ENCODE measurements at places on chromosomes 2 and 18. TPM values are rescaled to one million over a fixed set of nuclear protein-coding genes. Genes with fewer than 3 reads are reported as not detected.

The PROKR1 gene
- not detected for total RNA-seq

The UGT1A10 gene
- 18.5 TPM for total RNA-seq

The POU3F3 gene
- total RNA-seq: not detected

The EMILIN1 gene
- 7.9 TPM for total RNA-seq

The GNLY gene
- 3.1 TPM for total RNA-seq

The ANKRD62 gene
- total RNA-seq: not detected

The ZNF407 gene
- total RNA-seq: 6.4 TPM

The RAMP1 gene
- total RNA-seq: 0.76 TPM

The KYNU gene
- 35.5 TPM for total RNA-seq

- no peak for DNase-seq
Observed at GRCh38 chr18:64639536-64639935, 490.6 kb upstream of the LINC00305 start.

GRCh38 chr2:36376319-36376765 is 20.8 kb downstream of the CRIM1 start:
- no peak for DNase-seq

- no peak for DNase-seq
Observed at GRCh38 chr2:195428673-195429072, 228.4 kb upstream of the SLC39A10 start.

GRCh38 chr18:48693625-48694262 is 154.9 kb downstream of the CTIF start:
- no peak for DNase-seq

DNA sequence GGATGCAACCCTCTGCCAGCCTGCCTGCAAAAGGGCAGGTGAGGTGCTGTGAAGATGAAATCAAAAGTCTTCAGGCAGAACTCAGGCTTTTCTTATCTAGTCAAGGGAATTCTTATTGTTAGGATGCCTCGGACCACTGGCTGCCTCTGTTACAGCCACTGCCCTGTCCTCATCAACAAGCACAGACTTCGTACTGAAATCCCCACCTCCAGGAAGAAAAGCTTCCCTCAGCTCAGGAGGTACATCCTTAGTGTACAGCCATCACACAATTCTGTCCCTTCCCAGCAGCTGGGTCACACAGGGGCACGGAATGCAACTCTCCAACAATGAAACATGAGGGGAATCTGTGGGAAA is 10.1 kb upstream of the RNU4ATAC start:
- DNase-seq: no peak

GRCh38 chr18:35610089-35610488 is 28.5 kb downstream of the GALNT1 start:
- no peak for DNase-seq

DNA sequence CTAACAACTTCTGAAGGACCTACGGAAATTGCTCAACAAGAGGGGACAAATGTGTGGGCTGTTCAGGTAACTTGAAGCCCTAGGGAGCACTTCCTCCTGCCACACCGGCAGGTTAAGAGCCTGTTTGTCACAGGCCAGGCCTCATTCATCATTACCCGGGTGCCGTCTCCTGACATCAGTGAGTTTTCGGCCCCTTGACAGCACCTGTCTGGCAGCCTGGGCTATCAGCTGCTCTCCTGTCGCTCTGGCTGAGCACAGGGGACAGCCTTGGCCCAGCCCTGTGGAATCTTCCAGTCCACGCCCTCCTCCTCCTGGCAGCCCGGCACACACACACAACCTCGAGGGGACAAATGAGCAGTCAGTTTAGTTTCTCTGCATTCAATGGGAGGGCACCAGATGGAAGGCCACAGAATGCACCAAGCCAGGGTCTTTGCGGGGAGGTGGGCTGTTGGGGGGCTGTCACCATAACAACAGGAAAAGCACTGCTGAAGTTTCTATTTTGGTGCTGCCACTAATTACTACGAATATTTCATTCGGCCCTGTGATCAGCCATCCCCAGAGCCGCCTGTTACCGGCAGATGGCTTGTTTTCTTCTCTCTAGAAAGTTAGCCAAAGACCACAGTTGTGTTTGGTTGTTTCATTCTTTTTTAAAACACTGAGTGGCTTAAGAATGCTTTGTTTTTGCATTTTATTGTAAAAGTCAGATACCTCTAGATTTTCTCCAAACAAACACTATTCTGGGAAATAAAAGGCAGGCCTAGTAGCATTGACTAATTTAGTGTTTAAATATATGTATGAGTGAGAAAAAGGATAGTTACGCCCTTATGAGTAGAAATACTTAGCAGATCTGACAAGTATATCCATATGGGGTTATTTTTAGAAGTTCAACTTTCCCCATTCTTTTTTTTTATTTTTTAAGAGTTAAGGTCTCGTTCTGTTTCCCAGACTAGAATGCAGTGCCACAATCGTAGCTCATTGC is 189.9 kb upstream of the NDUFV2 start:
- no peak for DNase-seq

GRCh38 chr18:1173593-1173992 is 268.9 kb downstream of the ADCYAP1 start:
- DNase-seq: no peak

DNA sequence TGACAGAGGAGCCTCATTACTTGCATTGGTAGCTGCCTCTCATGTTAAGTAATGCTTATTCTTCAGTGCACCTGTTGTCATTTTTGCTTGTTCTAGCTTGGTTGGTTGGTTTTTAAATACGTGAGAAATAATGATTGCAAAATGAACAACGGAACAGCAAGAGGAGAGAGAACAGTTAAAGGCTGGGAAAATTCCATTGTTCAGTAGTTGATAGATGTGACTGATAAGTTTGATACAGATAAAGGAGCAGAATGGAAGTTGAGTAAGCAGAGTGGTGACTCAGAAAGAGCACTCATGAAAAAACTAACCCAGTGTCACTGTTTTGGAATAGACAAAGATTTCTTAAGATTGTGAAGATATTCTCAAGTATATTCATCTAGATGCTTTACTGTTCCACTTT is 50.5 kb downstream of the MTA3 start:
- DNase-seq: no peak

DNA sequence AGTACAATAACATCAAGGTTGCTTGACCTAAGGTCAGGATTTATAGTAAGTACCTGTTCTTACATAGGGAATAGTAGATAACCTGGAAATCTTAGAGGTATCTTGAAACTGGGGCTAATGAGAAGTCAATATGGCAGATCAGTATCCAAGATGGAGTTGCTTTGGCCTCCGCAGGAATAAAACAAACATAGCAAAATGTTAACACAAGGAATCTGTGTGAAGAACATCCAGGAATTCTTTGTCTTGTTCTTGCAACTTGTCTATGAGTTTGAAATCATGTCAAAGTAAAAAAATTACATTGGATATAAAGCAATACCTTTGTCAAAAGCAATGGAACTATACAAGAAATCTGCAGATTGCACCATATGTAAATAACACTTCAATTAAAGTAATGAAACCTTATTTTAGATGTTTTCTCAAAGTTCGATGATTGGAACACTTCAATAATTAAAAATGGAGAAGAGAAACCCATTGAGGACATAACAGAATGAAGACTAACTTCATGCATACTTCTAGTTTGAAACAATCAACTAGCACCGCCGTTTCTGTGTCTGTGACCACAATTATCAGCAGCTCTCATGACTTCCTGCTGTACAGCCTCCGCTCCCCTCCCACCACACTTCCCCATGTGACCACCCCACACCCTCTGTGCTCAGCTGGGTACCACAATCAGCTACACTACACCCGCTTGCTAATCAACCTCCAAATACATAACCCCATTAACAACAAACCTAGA is 27.6 kb downstream of the C2orf76 start:
- no peak for DNase-seq

DNA sequence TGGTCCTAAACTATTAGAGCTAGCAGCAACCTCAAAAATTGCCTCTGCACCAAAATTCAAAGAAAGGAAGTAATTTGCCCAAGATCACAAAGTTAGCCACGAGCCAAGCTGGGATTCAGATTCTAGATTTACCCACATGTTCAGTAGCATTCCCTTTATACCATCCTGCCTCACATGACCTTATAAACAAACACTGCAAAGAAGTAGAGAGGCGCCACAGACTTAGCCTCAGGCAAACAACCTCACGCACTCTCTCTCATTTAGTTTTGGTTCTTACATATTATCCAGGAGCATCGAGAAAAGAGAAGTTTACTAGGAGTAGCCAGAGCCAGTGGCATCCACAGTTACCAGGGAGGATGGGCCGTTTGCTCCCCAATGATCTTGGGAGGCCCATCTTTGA is 226.6 kb downstream of the OSR1 start:
- DNase-seq: no peak

- no peak for DNase-seq
Observed at GRCh38 chr2:18399601-18400000, 160.9 kb downstream of the RDH14 start.

DNA sequence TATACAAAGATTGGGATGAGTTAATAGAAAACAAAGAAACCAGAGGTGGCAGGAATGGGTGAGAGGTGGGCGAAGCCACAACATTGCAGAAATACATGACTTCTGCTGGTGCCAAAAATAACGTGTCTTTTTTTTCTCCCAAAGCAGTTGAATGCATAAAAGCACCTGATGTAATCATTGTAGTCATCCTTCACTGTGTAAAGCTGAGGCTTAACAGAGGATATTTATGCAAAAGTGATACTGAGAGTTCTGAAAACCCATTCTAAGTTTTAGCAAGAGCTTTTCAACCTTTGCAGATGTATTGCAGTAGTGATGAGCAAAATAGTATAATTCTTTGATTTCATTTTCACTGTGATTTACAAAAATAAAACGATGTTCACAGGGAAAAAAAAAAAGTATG is 173.0 kb downstream of the PTGR3 start:
- no peak for DNase-seq

DNA sequence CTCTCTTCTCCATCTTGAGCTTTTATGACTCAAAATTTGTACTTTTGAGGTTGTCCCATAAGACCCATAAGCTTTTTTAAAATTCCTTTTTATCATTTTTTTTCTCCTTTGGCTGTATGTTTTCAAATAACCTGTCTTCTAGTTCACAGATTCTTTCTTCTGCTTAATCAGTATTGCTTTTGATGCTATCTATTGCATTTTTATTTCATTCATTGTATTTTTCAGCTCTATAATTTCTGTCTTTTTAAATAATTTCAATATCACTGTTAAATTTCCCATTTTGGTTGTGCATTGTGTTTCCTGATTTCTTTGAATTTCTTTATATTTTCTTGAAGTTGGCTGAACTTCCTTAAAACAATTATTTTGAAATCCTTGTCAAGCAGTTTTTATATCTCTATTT is 4.8 kb upstream of the XDH start:
- DNase-seq: no peak

GRCh38 chr2:200360364-200360763 is 53.9 kb downstream of the SPATS2L start:
- no peak for DNase-seq
